ENCODE measurements at places on chromosomes 11 and 22. TPM values are rescaled to one million over a fixed set of nuclear protein-coding genes. Genes with fewer than 3 reads are reported as not detected.

DNA sequence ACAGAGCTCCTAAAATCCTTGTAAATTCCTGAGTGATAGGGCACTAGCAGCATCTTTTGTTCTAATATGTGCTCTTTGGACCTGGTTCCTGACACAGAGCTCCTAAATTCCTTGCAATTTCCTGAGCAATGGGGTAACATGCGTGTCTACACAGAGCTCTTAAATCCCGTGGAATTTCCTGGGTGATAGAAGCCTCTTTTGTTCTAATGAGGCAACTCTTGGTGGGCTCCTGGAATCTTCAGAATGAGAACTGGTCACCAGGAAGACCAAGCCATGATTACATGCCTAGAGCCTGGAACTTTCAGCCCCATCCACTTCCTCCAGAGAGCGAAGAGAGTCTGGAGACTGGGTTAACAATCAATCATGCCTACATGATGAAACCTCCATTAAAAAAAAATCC, 19.0 kb downstream of the RSF1 start:
- no peak for DNase-seq

- no peak for DNase-seq
These were observed 42.2 kb downstream of the TMEM123 start for GRCh38 chr11:102410382-102410784.

DNA sequence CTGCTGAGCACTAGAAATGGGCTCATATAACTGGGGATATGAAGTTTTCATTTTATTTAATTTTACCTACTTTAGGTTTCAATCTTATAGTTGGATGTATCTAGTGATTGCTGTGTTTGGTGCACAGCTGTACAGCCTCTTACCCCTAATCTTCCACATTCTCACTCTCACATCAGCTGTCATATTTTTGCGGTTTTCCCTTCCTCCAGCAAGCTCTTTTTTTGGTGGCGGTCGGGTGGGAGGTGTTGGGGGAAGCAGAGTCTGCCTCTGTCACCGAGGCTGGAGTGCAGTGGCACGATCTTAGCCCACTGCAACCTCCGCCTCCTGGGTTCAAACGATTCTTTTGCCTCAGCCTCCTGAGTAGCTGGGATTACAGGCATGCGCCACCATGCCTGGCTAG, 445.1 kb upstream of the ISX start:
- no peak for DNase-seq

GRCh38 chr11:13993096-13993765, 30.7 kb downstream of the SPON1 start:
- DNase-seq = no peak

NPTXR gene
- total RNA-seq = 9.2 TPM

DNA sequence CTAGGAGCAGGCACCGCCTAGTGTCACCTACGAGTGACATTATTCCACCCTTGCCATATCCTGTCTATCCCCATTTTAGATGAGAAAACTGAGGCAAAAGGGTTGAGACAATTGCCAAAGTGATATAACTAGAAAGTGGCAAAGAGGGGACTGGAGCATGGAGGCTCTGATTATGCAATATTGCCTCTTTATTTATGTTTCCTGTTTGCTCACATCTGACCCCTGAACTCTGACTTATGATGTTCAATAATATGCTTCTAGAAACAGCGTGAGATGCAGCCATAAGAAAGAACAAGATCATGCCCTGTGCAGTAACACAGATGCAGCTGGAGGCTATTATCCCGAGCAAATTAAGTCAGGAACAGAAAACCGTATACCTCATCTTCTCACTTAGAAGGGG, 7.7 kb downstream of the ELF5 start:
- DNase-seq = no peak
